ENCODE measurements at places on chromosomes 2 and 18.

GRCh38 chr2:122856696-122857095 lies 1101.2 kb downstream of the TSN start:
- no peak for DNase-seq

DNA sequence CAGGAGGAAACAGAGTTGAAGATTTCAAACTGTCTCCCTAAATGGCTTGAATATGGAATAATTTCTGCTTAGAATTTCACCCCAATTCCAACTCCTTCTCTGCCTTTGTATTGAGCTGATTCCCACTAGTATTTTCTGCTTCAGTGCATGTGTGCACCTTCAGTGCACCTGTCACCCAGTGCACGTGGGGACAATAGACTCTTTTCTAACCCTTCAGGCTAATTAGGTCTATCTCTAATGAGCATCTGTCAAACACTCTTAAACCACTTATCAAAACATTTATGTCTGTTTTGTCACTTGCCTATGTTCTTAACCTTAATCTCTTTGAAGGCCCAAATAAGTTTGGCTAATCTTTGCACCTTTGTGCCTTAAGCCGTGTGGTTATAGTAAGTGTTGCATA lies 232.0 kb upstream of the NETO1 start:
- DNase-seq: no peak

DNA sequence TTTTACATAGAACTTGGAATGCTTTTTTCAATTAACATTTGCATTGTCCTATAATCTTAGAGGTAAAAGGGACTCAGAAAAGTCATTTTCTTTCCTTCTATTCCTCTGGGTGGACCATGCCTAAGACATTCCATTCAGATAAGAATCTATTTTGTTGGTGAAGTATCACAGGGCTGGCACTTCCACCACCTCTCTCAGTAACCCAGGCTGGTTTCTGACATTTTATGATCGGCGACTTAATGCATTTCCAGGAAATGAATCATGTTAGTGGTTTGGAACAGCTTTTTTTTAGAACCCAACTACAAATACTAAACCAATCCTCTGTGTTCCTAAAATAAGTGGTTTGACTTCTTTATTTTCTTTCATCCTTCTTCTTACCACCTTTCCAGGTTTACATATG lies 27.0 kb downstream of the GAD1 start:
- DNase-seq: no peak

DNA sequence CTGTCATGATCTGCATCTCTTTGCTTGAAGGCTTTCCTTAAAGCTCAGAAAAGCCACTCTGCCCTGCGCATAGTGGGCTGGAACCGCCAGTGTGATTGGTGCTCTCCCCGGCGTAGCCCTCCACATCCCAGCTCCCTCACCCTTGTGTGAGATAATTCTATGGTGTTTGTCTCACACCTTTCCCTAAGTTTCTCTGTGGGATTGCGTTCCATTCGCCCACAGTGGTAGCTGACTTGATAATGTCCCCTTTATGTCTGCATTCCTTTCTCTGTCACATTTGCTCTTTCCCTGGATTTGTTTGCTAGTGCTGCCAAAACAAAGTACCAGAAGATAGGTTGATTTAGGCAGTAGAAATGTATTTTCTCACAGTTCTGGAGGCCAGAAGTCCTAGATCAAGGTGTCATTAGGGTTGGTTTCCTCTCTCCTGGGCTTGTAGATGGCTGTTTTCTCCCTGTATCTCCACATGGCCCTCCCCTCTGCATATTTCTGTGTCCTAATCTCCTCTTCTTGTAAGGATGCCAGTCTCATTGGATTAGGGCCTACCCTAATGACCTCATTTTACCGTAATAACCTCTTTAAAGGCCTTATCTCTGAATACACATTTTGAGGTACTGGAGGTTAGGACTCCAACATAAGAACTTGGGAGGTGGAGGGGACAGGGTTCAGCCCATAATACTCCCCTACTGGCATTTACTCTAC lies 7.4 kb upstream of the TMEM87B start:
- DNase-seq: no peak

DNA sequence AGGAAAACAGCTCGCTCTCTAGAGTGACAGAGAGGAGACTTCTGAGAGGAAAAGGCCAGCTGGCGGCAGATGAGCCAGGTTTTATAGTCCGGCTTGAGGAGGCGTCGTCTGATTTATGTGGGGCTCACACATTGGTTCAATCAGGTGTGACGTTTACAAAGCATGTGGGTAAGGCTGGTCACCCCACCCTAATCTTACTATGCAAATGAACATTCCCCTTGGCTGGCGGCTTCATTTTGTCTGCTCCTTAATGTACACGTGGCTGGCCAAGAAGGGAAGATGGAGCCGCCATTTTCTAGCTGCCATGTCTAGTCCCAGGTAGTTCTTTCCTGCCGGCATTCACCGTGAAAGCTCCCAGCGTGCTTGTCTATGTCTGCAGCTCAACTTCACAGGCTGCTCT lies 299.1 kb upstream of the SPRED2 start:
- no peak for DNase-seq

DNA sequence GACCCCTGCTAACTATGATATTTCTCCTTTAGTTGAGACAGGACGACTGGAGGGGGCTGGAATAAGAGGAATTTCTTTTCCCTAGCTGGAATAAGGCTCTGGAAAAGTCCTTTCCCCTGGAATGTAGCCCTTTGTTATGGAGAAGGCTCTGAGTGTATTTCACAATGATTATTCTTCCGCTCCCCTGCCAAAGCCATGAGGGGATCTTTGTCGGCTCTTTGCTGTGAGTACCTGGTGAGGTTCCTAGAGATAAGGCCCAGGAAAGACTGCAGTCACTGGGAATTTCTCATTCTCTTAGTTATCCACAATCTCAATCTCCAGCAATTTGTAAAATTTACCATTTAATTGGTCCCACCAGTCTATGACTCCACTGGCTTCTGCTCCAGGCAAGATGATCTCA lies 340.2 kb upstream of the HNRNPA3 start:
- no peak for DNase-seq

DNA sequence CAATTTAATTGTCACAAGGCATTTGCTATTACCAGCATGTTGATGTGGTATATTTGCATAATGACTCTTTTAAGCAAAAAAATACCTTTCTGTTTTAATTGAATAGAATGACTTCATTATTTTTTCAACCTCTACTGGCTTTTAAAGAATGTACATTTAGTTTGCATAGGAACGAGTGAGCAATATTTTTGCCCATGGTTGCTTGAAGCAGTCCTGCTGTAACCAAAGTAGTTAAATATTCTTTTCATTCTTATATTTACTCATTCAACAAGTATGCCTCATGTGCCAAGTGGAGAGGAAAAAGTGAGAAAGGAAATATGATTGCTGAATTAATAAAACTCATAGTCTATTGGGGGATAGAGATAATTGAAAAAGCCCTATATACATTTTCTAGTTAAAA lies 184.7 kb downstream of the DSEL start:
- DNase-seq: no peak

- no peak for DNase-seq
Measured at GRCh38 chr2:68371581-68371980, 6.5 kb downstream of the PLEK start.

DNA sequence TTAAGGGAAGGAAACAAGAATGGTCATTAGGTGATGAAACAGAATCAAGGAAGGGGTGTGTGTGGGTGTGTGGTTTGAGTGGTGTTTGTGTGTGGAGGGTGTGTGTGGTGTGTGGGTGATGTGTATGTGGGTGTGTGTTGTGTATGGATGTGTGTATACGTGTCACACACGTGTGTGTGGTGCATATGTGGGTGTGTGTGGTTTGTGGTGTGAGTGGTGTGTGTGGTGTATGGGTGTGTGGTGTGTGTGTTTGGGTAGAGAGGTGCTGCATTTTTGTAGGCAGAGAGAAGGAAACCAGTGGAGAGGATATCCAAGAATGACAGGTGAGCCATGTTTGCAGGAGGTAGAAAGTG lies 1.1 kb upstream of the CEP192 start:
- DNase-seq: no peak

- no peak for DNase-seq
Measured at GRCh38 chr2:232126301-232127099, 165.0 kb downstream of the DIS3L2 start.

DNA sequence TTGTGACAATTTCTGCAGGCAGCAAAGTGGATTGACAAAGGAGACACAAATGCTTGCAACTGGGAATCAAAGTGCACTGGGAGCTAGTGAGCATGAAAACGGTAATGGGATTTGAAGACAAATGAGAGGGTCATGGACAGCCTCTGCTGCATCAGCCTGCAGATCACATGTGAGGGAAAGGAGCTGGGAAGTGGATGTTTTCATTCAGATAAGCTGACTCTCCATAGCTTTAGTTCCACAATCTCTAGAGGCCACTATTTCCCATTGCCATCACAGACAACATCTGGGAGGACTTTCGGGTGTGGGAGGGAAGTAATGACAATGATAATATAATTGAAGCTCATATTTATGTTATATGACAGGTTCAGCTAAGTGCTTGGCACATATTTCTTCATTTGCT lies 28.4 kb downstream of the ADCYAP1 start:
- DNase-seq: no peak

GRCh38 chr2:195003881-195004471 lies 653.0 kb upstream of the SLC39A10 start:
- DNase-seq: no peak

- DNase-seq: no peak
Measured at GRCh38 chr2:127569666-127570065, 34.2 kb downstream of the MYO7B start.

- DNase-seq: no peak
Measured at GRCh38 chr2:219689676-219690628, 62.5 kb downstream of the SLC4A3 start.

DNA sequence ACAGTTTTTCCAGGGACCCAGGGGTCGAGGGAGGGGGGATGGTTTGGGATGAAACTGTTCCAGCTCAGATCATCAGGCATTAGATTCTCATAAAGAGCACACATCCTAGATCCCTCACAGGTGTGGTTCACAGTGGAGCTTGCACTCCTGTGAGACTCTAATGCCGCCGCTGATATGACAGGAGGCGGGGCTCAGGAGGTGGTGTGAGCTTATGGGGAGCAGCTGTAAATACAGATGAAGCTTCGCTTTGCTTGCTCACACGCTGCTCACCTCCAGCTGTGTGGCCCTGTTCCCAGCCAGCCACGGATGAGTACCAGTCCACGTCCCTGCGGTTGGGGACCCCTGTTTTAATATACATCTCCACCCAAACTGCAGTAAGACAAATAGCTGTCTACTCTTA lies 204.2 kb downstream of the AGAP1 start:
- no peak for DNase-seq

All from gastrocnemius medialis (tissue), 4 donors.